ENCODE measurements at places on chromosomes 7 and 10. TPM values are rescaled to one million over a fixed set of nuclear protein-coding genes. Genes with fewer than 3 reads are reported as not detected.

GRCh38 chr10:132163278-132163765 lies 23.4 kb upstream of the DPYSL4 start:
- DNase-seq, result no peak

Gene CRYGN
- total RNA-seq, result not detected

- DNase-seq, result no peak
Measured at GRCh38 chr7:879706-880105, 3.4 kb downstream of the GET4 start.

DNA sequence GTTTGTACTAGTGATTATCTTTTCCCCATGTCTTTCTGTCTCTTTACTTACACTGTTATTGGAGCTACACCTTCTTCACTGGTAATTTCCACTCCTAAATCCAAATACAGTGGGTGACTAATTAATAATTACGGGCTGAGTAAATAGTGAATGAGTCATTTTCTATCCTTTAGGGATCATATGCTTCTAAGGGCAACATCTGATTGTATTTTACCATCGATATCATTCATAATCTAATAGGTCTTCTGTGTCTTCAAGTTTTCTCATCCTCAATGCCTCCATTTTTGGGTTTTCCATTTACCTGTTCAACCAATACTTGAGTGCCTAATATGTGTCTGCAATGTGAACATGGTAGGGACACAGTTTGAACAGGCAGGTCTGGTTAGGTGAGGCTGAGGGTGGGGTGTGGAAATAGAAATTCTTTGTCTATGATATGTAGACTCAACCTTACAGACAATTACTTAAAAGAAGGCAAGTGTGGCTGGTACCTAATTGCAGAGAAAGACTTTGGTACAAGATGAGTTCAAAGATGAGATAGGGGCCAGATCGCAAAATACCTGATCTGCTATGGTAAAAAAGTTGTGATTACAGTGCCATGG lies 5.9 kb upstream of the DHX32 start:
- no peak for DNase-seq

Gene RHOBTB1
- 0.92 TPM for total RNA-seq

- no peak for DNase-seq
Measured at GRCh38 chr10:36091007-36091406, 448.9 kb upstream of the FZD8 start.

DNA sequence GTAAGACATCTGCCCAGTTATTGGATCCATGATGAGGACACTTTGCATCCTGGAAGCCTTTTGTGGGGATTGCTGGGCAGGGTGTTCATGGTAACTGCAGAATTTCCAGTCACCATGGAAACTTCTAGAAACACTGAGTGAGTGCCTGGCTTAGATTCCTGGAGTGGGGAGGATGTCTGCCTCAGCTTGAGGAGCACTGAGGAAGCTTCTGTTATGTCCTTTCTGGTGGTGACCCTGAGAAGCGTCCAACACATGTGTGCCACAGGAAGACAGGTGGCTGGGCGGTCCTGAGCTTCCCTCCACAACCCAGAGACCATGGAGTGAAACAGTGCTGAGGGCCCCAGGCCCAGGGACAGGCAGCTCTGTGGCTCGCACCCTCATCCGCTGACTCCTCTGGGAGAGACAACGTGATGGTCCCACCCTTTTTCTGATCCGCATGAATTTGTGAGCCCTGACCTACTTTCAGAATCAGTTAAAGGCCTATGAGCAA lies 191.8 kb upstream of the CXCL12 start:
- DNase-seq, result no peak

- no peak for DNase-seq
Measured at GRCh38 chr7:1899196-1899595, 229.1 kb downstream of the ELFN1 start.

GRCh38 chr10:607545-608185 lies 81.8 kb downstream of the DIP2C start:
- no peak for DNase-seq

DNA sequence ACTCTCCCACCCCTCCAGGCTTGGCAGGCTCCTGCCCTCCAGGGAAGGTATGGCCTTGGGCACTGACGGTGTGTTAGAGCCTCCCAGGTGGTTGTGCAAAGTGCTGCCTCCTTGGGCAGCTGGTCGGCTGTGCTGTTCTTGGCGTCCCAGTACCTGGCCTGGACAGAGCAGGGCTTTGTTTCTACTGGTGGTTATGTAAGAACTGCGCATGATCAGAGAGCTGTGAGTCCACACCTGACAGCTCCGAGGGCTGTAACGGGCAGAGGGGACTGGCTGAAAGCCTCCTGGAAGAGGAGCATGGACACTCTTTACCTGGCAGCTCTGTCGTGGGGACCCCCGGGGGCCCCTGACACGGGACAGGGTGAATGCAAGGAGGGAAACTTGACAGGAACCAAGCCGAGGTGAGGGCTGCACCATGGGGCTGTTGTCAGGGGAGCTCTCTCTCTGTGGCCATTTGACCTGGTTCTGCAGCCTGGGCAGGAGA lies 3.1 kb upstream of the SFRP5 start:
- no peak for DNase-seq

GRCh38 chr7:30800785-30801252 lies 29.6 kb downstream of the MINDY4 start:
- no peak for DNase-seq

DNA sequence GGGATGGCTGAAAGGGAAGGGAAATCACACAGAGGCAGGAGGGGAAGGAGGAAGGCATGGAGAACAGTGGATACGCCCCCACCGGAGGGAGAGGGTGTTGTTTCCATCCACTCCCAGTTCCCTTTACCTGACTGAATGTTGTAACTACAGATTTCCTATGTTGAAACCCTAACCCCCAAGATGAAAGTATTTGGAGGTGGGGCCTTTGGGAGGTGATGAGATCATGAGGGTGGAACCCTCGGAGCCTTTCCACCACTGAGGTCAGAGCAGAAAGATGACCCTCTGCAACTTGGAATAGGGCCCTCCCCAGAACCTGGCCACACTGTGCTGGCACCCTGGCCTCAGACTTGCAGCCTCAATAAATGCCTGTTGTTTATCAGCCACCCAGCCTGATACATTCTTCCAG lies 48.6 kb upstream of the CNPY1 start:
- DNase-seq, result no peak

GRCh38 chr7:8831376-8831775 lies 398.0 kb downstream of the NXPH1 start:
- DNase-seq, result no peak

Gene MOGAT3
- total RNA-seq, result not detected

Gene ELAPOR2
- 0.45 TPM for total RNA-seq

DNA sequence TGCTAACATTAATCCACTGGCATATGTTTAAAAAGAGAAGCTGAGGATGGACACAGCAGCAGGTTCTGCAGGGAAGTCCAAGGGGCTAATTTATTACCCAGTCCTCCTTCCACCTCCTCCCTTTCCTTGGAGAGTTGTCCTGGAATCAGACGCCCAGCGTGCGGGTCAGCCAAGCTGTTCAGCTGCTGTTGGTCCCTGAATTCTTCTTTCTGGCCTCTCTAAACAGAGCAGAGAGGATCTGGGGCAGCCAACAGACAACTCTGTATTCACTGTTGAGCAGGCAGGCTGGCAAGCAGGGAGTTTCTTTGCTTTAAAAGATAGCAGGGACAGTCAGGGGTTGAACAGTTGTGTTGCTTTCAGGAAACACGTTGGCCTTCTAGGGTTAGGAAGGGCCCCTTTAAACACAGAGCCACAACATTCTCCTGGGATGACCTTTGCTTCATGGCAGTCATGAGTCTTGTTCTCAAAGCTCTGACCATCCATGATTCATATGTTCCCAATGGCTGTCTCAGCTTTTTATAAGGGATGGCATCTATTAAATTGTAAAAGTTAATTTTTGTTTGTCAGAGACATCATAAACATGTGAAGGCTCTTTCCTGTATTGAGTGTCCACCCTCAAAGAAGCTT lies 217.0 kb downstream of the CREB5 start:
- no peak for DNase-seq

DNA sequence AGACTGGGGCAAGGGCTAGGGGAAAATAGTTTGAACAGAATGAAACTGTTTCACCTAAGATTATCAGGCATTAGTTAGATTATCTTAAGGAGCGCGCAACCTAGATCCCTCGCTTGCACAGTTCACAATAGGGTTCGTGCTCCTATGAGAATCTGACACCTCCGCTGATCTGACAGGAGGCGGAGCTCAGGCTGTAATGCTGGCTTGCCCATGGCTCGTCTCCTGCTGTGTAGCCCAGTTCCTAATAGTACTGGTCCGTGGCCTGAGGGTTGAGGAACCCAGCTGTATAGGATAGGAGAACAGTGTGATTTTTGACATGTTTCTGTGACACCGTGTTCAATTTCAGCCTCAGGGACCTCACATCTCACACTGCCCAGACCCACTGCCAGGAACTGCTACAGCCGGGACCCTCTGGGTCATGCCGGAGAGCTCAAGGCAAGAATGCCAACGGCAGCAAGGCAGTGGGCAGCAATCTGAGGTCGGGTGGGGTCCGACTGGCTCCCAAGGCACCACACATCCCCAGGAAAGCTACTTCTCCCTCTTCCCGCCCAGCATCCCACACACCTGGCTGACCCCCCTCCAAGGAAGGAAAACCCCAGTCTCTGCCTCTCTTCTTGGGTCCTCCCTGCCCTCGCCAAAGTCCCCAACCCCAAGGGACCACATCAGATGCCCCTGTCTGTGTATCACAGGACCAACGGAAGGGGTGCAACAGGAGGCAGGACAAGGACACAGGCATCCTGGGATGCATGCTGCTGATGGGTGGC lies 31.7 kb downstream of the CAMK2B start:
- no peak for DNase-seq

- no peak for DNase-seq
Measured at GRCh38 chr7:155237297-155237696, 60.4 kb upstream of the INSIG1 start.

- DNase-seq, result peak; percentile 1
Measured at GRCh38 chr10:6920072-6921019, 340.3 kb upstream of the PRKCQ start.

GRCh38 chr10:7846591-7846990 lies 28.3 kb downstream of the TAF3 start:
- DNase-seq, result no peak

Gene CYP3A7
- not detected for total RNA-seq

- no peak for DNase-seq
Measured at GRCh38 chr7:30562909-30563308, 31.8 kb upstream of the GARS1 start.

- DNase-seq, result no peak
Measured at GRCh38 chr10:53646525-53646924, 873.9 kb upstream of the MBL2 start.

DNA sequence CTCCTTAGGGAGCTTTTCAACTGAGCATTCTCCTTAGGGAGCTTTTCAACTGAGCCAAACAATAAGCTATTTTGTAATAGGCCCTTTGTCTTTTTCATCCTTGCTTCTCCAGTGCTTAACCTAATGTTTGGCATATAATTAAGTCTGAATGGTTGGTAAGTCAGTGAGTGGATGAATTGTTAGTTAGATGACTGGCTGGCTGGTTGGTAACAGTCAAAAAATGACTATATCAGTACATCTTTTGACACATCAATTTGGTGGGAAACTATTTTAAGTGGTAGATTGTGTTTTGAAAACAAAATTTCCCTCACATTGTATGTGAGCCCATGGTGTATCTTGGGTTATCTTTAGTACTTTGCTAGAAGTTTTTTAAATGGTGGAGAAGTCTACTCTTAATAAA lies 16.4 kb downstream of the ING3 start:
- DNase-seq, result no peak

DNA sequence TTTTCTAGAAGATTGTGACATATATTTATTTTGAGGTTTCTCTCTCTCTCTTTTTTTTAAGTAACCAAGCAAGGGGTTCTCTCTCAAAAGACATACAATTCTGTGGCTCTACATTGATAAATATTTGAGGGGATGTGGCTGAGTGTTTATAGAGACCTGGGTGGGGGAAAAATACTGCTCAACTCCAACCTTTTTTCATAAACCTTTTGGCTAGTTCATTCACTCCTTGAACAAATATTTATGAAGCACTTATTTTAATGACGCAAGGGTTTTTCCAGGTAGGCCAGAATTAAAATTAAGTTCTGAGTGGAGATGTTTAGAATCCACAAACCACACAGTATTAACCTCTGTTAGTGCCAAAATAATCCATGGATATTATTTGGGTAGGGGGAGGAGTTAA lies 100.2 kb downstream of the PTPRE start:
- no peak for DNase-seq

All from esophagus squamous epithelium (tissue), 5 donors.